ENCODE measurements at places on chromosomes 5 and 9.

- no peak for DNase-seq
Measured at GRCh38 chr9:115088860-115089259, 29.1 kb downstream of the TNC start.

DNA sequence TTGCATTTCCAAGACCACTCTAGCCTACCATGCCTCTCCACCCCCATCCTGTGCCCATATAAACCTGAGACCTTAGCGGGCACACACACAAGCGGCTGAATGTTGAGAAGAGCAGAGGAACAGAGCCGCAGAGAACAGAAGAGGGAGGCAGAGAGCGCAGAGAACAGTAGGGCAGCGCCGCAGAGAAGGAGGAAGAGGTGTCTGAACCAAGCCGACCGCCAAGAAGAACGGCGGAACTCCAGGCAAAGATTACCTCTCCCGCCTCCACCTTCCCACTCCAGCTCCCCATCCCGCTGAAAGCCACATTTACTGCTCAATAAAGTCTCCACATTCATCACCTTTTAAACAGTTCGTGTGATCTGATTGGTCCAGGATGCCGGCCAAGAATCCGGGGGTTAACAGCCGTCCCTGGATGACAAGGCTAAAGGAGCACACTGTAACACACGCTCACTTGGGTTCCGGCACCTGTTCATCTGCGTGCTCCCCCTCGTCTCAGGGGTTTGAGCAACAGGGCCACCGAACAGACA lies 33.2 kb downstream of the GRIN3A start:
- DNase-seq, result peak; percentile 38

GRCh38 chr9:97385626-97386264 lies 26.2 kb upstream of the TDRD7 start:
- no peak for DNase-seq

GRCh38 chr5:41869151-41869723 lies 988 bp downstream of the OXCT1 start:
- no peak for DNase-seq

- no peak for DNase-seq
Measured at GRCh38 chr9:86854898-86855523, 92.3 kb downstream of the GAS1 start.

GRCh38 chr9:135910757-135911156 lies 3.4 kb upstream of the CAMSAP1 start:
- DNase-seq, result no peak

DNA sequence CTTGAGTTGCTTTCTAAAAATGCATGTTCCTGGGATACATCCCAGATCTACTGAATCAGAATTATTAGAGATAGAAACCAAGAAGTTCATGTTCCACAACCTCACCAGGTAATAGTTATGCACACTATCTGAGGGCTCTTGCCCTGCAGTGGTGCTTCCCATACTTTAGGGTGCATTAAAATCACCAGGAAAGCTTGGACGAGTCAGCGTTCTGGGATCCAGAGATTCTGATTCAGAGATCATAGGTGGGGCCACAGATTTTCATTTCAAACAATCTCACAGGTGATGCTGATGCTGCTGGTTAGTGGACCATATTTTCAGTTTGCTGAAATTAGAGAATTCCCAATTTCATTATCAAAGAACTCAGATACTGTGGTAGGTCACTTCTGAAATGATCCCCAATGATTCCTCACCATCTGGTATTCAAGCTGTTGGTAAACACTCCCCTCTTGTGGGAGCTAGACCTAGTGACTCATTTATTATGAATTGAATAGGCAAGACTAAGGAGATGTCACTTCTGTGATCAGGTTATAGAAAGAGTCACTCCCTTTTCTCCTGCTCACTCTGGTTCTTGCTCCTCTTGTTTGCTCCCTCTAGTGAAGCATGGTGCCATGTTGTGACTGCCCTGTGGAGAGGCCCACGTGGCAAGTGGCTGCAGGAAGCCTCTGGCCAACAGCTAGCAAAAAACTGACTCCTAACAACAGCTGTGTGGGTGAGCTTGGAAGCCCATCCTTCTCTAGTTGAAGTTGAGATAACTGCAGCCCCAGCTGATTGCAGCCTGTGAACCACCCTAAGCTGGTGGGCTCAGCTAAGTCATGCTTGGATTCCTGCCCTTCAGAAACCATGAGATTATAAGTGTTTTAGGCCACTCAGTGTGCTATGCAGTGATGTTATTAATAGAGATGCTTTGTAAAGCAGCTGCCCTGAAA lies 59.8 kb downstream of the SH3TC2 start:
- no peak for DNase-seq

DNA sequence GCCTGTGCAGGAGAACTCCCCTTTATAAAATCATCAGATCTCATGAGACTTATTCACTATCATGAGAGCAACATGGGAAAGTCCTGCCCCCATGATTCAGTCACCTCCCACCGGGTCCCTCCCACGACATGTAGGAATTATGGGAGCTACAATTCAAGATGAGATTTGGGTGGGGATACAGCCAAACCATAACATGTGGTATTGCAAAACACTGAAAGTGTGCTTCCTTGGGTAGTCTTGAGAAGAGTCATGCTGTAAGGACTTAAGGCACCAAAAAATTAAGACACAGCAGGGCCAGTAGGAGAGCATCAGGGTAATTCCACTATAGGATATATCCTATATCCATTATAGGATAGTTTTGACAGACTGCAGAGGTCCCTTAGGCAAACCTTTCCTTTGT lies 29.4 kb upstream of the GDNF start:
- no peak for DNase-seq

DNA sequence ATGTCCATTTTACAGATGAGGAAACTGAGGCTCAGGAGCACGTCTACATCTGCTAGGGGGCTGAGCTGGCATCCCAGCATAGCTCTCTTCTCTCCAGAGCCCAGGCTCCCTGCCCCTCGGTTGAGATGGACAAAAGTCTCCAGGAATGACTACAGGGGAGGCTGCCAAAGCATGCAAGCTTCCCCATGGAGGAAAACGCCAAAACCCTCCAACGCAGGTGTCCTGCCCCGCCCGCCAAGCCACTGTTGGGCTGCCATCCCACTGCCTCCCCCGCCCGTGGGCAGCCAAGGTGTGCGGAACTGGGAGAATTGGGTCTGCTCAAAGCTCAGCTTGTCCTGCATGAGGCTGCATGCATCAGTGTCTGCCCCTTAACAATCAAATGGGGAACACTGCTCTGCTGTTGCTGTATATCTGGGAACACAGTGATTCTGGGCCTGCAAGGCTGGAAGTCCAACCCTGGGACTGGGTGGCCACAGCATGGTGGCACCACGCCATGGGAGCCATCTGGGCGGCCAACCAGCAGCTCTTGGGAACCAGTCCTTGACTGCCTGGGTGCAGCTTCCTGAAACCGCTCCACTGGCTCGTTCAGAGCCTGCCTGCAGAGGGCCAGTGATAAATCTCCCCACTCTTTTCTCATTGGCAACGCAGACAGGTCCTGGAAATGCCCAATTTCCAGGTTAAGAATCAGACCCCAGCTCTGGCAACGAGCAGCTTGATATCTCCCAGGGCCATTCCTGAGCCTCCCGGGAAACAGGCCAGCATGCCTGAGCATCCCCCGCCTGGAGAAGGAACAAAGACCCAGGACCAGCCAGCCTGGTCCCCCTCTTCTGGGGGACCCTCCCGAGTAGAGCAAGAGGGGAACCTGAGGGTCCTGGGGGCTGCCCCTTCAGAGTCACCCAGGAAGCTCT lies 3.5 kb downstream of the RALGDS start:
- DNase-seq, result no peak

- DNase-seq, result no peak
Measured at GRCh38 chr5:124512236-124512635, 234.2 kb downstream of the ZNF608 start.

GRCh38 chr9:78218890-78219289 lies 17.0 kb upstream of the CEP78 start:
- DNase-seq, result no peak

- DNase-seq, result no peak
Measured at GRCh38 chr9:126389992-126390391, 63.4 kb downstream of the MVB12B start.

- DNase-seq, result peak; percentile 9
Measured at GRCh38 chr5:15598294-15598902, 98.4 kb downstream of the FBXL7 start.

DNA sequence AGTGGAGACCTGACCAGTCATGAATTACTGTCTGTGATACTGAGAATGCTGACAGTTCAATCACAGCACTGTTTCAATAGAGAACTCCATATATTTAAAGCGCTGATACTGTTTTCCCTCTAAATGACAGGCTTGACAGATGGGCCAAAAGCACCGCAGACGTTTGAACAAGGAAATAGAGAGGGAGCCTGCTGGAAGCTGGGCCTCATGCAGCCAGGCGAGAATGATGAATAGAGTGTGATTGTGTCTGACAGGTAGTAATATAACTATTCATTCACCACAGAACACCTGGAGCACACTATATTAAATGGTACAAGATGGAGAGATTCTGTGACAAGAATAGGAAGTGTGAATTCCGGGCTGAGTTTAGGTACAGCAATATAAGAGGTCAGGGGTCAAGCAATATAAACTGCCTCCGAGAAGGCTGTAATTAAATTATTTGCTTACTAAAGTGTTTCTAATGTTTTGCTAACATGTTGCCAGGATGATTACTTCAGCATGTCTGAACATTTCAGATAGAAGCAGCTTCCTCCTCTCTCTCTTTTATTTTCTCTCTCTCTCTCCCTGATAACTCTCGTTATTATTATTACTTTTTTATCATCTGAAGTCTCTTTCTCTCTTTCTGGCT lies 297.7 kb downstream of the CSNK1G3 start:
- DNase-seq, result no peak

DNA sequence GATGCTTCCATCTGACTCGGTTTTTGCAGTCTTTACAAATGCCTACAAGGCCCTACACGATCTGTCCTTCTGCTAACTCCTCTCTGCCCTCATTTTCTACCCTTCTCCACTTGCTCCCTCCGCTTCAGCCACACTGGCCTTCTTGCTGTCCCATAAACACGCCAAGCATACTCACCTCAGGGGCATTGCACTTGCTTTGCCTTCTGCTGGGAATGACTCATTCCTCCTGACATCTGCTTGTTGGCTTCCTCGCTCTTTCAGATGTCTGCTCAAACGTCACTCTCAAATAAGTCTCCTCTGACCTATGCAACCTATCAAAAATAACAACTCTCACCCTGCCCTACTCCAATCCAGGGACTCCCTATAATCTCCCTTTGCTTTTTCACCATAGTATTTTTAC lies 28.2 kb downstream of the CDC25C start:
- DNase-seq, result no peak

GRCh38 chr9:123349691-123350480 lies 6.1 kb upstream of the CRB2 start:
- DNase-seq, result peak; percentile 78

GRCh38 chr5:168451565-168451964 lies 34.7 kb upstream of the RARS1 start:
- DNase-seq, result no peak

DNA sequence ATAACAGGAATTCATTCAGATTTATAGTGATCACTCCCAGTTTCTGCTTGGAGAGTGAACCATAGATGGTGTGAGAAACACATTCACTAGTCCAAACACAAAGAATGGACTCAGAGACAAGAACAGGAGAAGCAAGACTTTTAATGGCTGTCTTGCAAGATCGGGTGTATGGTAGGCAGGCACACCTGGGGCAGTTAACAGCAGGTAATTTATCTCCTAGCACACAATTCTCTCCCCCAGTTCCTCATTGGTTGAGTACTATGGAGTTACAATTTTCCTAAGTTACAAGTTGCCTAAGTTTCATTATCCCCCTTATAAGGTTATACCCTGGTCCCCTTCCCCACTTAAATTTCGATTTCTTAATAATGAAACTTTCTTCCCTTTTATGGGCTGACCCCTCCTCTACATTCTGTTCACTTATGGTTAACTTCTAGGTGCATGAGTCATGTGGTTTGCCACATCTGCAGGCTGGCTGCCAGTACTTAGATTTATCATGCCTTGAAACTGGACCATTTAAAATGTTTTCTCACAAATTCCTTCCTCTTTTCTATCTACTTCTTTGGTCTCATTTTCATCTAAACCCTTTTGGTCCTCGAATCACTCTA lies 623.3 kb downstream of the HINT1 start:
- peak; percentile 26 for DNase-seq

GRCh38 chr9:124222918-124223720 lies 34.6 kb upstream of the NEK6 start:
- DNase-seq, result no peak

DNA sequence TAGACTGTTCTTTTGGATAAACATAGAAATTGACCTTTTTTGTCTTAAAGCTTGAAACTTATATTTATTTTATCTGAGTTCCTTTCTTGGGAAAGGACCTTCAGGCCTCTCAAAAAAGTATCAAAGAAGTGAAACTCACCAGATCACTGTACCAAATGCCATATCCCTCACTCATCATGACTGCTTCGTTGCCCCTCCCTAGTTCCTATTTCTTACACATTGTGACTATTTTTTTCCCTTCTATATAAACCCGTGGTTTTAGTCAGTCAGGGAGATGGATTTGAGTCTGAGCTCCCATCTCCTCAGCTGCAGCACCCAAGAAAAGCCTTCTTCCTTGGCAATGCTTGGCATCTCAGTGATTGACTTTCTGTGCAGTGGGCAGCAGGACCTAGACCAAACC lies 129.4 kb downstream of the LPAR1 start:
- no peak for DNase-seq

DNA sequence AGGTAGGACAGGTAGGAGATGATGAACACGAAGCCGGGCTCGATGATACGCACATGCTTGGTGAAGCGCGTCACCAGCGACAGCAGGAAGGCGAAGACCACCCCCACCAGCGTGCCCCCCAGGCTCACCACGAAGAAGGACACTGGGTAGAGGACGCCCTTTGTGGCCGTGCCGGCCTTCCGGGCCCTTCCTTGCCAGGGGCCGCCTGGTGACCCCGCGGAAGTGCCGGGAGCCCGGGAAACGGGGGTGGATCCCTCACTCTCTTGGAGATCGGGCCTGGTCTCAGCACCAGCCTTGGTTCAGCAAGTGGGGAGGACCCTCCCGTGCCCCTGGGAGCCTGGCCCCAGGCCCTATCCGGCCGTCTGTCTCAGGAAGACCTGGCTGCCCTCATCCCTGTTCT lies 39.7 kb downstream of the SLC9A3 start:
- DNase-seq, result no peak

DNA sequence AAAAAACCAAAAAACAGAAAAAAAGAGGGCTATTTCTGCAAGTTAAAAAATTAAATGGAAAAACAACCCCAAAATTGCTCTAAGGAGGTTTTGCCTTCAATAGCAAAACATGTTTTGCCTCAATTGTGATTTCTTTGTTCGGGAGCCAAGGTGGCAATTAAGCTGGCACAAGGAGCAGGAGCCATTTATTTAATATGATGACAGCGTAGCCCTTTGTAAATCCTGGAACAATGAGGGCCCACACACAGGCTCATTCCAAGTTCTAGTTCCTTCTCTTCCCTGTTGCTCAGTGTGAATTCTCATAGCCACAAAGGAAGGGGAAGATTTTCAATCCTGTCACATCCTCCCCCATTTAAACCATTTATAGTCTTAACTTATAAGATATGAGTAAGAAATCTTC lies 353.2 kb downstream of the PDE4D start:
- DNase-seq, result no peak

- no peak for DNase-seq
Measured at GRCh38 chr5:170357955-170358444, 31.2 kb downstream of the KCNMB1 start.

- no peak for DNase-seq
Measured at GRCh38 chr9:72937545-72937944, 15.3 kb downstream of the ALDH1A1 start.

GRCh38 chr5:30376848-30377247 lies 816.6 kb upstream of the CDH6 start:
- DNase-seq, result no peak

GRCh38 chr5:160970605-160971191 lies 118.7 kb upstream of the ATP10B start:
- DNase-seq, result no peak
